ENCODE measurements at places on chromosomes 5 and 9.

DNA sequence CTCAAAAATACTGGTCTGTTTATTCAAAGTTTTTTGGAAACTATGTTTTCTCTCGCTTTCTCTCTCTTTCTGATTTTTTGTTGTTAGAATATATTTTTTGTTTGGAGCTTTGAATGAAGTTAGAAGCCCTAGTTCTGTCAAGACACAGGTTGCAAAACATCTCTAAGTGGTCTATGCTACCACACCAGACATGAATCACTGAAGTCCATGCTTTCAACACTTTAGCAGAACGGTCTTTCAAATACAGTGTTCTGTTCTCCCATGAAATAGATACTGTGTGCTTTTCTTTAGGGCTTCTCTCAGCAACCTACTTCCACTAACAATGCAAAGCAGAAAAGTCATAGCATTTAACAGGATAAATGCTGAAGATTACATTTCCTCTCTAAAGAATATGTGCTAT lies 392.5 kb downstream of the TMEM167A start:
- no peak overlapping the region for H3K27ac ChIP-seq
- no peak for DNase-seq
- no peak overlapping the region for H3K4me3 ChIP-seq
- H3K36me3 ChIP-seq = no peaks in the 10 kb centered on the region
- no peaks in the 10 kb centered on the region for H3K4me1 ChIP-seq

- DNase-seq = no peak
- no peaks in the 10 kb centered on the region for H3K27me3 ChIP-seq
- no peaks in the 10 kb centered on the region for H3K36me3 ChIP-seq
- peaks cover 71% of the 10 kb centered on the region for H3K4me1 ChIP-seq
- H3K4me3 ChIP-seq = no peak overlapping the region
- H3K27ac ChIP-seq = peak overlapping the region; percentile 49
Observed at GRCh38 chr5:6733411-6734242, 20.4 kb downstream of the TENT4A start.

DNA sequence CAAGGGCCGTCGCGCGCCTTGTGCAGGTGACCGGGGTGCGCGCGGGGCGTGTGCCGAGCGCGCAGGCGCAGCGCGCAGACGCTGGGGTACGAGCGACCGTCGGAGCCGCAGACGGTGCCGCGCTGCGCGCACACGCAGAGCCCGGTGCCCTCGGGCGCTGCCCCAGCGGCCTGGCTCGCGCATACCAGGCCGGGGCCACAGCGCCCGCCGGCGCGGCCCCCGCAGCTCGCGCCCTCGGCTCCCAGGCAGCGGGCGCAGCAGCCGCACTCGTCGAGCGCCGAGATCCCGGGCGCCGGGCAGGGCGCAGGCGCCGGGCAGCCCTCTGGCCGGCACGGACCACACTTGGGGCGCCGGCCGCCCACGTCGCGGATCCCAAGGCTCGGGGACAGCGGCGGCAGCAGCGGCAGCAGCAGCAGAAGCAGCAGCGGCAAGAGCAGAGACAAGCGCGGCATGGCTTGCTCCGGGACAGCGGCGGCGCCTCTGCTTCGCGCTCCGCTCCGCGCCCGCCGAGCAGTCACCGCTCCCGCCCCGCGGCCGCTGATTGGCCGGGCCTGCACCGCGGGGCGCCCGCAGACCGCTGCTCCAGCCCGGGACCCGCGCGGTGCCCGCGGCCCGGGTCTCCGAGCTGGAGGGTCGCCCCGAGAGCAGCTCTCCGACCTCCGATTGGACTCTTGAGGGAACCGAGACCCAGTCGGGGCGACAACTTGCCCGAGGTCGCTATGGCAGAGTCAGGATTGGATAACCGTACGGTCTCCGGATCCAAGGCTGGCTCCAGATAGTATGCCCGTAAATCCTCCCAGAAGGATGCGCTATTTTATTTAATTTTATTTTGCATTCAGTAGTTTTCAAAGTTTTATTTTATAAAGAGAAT lies at the start of gene IGFBPL1:
IGFBPL1 (minus strand) TSS at position 482 of the 871 bp plus-strand sequence; CDS start at position 452, 30 bp downstream.
- H3K27me3 ChIP-seq = no peaks in the 10 kb centered on the region
- no peaks in the 10 kb centered on the region for H3K36me3 ChIP-seq
- no peak within 1 kb of the TSS for H3K27ac ChIP-seq
- H3K4me3 ChIP-seq = peak within 1 kb of the TSS; percentile 65
- H3K4me1 ChIP-seq = peaks cover 16% of the 10 kb centered on the region

GRCh38 chr5:156479849-156480248 lies 152.9 kb downstream of the SGCD start:
- no peak overlapping the region for H3K27ac ChIP-seq
- no peaks in the 10 kb centered on the region for H3K36me3 ChIP-seq
- no peaks in the 10 kb centered on the region for H3K27me3 ChIP-seq
- peaks cover 19% of the 10 kb centered on the region for H3K4me1 ChIP-seq
- DNase-seq = no peak

GRCh38 chr5:98428806-98429205 lies 344.7 kb upstream of the RGMB start:
- no peaks in the 10 kb centered on the region for H3K4me1 ChIP-seq
- H3K36me3 ChIP-seq = no peaks in the 10 kb centered on the region
- no peak overlapping the region for H3K27ac ChIP-seq
